ENCODE measurements at places on chromosomes 16 and 17.

DNA sequence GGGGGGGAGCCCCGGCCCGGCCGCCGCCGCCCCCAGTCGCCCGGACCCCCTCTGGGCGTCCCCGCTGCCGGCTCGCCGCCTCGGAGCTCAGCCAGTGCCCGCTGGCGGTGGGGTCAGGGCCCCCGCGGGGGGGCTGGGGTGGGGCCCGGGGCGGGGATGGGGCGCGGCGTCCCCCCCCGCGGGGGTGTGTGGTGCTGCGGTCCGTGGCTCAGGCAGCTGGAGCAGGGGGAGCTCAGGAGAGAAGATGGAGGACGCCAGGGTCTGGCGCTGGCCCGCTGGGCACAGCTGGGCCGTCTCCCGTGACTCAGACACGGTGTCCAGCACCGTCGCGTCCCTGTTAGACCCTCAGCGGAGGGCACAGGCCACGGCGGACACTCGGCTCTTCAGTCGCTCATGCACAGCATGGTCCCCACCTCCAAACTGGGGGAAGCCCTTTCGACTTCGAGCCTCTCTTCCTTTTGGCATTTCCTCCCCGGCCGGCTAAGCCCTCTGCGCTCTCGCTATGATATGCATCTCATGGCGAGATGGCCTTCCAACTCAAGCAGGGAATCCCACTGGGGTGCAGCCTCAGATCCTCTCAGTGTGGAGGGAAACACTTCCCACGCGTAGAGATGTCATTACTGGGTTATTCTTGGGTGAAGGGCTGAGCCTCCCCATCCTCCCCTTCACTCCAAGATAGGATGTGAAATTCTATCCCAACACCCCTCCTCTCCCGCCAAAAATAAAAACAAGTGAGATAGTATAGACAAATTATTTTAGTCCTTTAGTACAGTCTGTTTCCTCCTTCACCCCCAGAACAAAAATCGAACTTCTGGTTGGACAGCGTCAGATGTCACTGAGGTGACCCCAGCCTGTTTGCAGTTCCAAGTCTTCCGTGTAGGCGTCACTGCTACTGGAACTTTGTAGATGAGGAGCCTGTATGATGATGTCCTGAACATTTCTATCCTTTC is 522 bp upstream of the VEZF1 start:
- no peak for DNase-seq

DNA sequence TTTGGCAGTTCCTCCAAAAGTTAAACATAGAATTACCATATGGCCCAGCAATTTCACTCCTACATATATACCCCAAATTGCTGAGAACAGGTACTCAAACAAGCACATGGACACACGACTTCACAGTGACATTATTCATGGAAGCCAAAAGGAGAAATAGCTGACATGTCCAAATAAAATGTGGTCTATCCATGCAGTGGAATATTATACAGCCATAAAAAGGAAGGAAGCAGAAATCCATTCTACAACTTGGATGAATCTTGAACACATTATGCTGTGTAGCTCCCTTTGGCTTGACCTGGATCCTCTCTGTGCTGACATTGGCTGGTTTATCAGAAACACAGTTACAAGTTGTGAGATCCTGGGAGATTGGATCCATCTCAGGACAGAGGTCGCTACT is 370.9 kb upstream of the EEF2KMT start:
- DNase-seq: no peak

GRCh38 chr16:17831330-17831729 is 360.6 kb upstream of the XYLT1 start:
- no peak for DNase-seq

GRCh38 chr16:85279825-85280545 is 167.7 kb upstream of the CIBAR2 start:
- DNase-seq: no peak

GRCh38 chr17:40825599-40825998 is 3.2 kb upstream of the KRT10 start:
- DNase-seq: no peak

DNA sequence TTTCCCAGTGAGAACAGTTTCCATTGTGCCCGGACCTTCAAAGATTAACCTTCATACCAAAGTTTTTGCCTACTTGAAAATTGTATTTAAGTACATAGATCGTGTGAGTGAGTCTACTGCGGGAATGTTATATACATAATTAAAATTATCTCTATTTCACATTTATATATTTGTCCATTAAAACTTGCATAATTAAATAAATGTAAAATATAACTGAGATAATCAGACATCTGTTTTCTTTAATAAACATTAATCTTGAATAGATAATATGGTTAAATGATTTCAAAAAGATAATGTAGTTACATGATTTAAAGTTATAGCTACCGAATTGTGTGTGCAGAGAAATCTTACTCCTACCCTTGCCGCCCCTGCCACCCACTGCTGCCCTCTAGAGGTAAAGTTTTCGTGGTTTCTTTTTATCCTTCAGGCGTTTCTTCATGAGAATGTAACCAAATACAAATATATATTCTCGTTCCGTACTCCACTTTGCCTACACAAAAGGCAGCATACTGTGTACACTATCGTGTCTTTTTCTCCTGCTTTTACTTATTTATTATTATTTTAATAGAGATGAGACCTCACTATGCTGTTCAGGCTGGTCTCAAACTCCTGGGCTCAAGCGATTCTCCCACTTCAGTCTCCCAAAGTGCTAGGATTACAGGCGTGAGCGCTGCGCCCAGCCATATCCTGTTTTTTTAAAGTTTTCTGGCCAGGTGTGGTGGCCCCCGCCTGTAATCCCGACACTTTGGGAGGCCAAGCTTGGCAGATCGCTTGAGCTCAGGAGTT is 35.6 kb downstream of the RPA1 start:
- DNase-seq: peak; percentile 51

- DNase-seq: no peak
Measured at GRCh38 chr16:15611610-15612009, 31.3 kb downstream of the MARF1 start.

- DNase-seq: no peak
Measured at GRCh38 chr16:64892835-64893785, 228.8 kb downstream of the CDH11 start.

GRCh38 chr16:76243620-76244019 is 33.6 kb upstream of the CNTNAP4 start:
- no peak for DNase-seq

DNA sequence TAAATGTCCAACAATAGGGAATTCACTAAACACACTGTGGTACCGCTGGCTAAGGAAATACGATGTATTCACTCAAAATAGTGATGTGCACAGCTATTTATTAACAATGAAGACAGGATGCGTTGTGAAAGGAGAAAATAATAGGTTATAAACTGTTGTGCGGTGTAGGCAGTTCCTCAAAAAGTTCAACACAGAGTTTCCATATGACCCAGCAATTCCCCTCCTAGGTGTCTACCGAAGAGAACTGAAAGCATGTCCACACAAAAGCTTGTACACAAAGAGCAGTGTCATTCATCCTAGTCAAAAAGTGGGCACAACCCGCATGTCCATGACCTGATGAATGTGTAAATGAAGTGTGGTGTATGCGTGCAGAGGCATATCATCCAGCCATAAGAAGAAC is 1.2 kb upstream of the CES1 start:
- no peak for DNase-seq

GRCh38 chr16:11101695-11102522 is 154.1 kb downstream of the SOCS1 start:
- peak; percentile 16 for DNase-seq

- peak; percentile 58 for DNase-seq
Measured at GRCh38 chr16:52603015-52603414, 56.1 kb upstream of the TOX3 start.

GRCh38 chr16:67881621-67882161 is 3.0 kb upstream of the NRN1L start:
- no peak for DNase-seq

DNA sequence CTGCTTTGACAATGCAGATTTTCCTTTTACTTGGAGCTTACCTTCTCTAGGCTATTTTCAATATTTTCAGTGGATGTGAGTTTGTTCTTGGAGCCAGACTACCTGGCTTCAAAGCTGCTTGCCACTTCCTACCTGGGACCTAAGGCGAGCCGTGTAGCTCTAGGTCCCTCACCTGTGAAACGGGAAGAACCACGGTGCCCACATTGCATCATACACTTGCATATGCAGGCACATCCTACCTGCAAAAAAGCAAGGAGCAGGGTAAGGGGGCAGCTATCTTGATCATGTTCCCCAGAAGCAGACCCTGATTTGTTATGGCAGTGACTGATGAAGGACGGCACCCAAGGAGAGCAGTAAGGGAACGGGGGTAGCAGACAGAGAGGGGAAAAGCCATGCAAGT is 27.0 kb upstream of the MPRIP start:
- no peak for DNase-seq

DNA sequence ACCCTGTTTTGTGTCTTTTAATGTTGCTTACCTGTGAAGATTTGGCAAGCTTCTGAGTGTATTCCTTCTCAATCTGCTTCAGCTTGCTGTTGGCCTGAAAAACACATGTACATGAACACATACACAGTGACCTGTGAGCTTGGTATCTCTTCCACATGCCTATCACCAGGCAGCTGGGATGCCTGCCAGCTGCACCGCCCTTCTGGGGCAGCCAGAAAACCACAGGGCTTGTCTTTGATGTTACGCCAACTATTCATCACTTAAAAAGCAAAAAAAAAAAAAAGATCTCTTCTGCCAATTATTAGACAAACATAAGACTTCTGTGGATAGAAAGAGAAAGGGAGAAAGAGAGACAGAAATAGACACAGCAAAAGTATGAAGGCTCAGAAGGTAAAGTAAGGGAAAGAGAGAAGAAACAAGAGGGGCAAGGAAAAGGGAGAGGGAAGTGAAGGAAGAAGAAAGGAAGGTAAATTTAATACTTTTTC is 189.2 kb upstream of the AXIN2 start:
- no peak for DNase-seq
